ENCODE measurements at places on chromosomes 13 and 19. TPM values are rescaled to one million over a fixed set of nuclear protein-coding genes. Genes with fewer than 3 reads are reported as not detected.

KCNJ14 gene
- total RNA-seq = 1.0 TPM

- H3K4me1 ChIP-seq = no peaks in the 10 kb centered on the region
- no peaks in the 10 kb centered on the region for H3K36me3 ChIP-seq
- H3K27me3 ChIP-seq = no peaks in the 10 kb centered on the region
- H3K4me3 ChIP-seq = no peak overlapping the region
- no peak for DNase-seq
Observed at GRCh38 chr19:35076026-35076370, 34.5 kb downstream of the HPN start.

DNA sequence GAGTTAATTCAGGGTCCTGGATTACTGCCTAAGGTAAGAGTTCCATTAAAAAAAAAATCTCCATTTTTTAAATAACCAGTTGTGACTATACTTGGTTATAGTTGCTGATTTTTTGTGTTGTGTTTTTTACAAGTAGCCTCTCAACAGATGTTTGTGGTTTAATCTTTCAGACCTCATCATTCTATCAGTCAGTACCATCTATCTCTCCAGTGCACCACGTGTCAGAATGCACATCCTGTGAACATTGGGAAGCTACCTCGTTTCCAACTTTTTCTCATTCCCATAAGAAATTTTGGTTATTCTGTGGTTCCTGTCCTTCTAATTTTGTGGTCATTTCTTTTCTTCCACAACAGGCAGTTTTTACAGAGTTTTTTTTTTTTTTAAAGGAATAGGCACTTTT is 39.2 kb downstream of the WDFY2 start:
- H3K27me3 ChIP-seq = no peaks in the 10 kb centered on the region
- H3K4me1 ChIP-seq = peaks cover 14% of the 10 kb centered on the region
- H3K36me3 ChIP-seq = no peaks in the 10 kb centered on the region
- no peak overlapping the region for H3K4me3 ChIP-seq

GRCh38 chr19:3189702-3190469 is 4.2 kb downstream of the NCLN start:
- peaks cover 8% of the 10 kb centered on the region for H3K36me3 ChIP-seq
- DNase-seq = no peak
- H3K27me3 ChIP-seq = no peaks in the 10 kb centered on the region

DNA sequence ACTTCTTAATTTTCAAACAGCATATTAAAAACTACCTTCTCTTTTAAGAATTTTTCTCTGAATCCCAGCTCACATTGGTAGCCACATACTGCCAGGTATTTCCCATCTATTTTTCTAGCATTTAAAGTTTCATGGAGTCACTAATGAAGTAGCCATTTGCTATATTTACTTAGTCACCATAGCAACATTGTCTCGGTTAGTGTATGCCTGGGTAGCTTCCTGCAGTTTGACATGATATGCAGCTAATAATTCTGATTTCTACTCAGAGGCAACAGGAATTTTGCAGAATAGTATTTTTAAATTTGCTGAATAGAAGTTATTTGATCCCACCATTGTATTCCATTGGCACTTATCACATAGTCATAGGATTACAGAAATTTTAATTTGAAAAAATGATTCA is 30.9 kb upstream of the KCTD4 start:
- no peaks in the 10 kb centered on the region for H3K36me3 ChIP-seq
- no peaks in the 10 kb centered on the region for H3K4me1 ChIP-seq

GRCh38 chr13:74761801-74762757 is 627.9 kb upstream of the KLF12 start:
- no peak for DNase-seq
- no peak overlapping the region for H3K4me3 ChIP-seq
- H3K36me3 ChIP-seq = no peaks in the 10 kb centered on the region
- no peak overlapping the region for H3K27ac ChIP-seq
- H3K4me1 ChIP-seq = no peaks in the 10 kb centered on the region
- no peaks in the 10 kb centered on the region for H3K27me3 ChIP-seq

DNA sequence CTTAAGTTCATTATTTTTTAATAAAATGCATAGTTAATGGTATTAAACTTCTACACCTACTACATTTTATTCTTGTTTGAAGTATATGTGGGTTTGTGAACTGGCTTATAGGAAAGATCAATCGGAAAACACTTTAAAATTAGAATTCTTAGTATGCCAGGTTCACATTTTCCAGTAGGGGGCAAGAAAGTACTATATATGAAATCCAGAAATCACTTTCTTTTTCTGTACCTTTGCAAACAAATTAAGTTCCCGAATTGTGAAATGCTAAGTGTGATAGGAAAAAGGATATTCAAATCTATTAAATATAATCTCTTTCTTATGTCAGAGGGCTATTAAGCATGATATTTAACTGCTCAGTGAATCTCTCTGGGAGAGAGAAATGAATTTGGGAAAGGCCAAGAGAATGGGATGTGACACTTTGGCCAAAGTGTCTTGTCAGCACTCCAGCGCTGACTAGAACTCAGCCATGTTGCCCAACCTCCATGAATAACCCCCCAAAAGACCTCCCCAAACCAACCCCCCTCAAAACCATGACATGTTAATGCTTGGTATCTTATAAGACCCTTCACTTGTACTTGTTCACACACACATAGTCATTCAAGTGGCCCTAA is 122.6 kb upstream of the SLC10A2 start:
- no peak overlapping the region for H3K27ac ChIP-seq
- no peaks in the 10 kb centered on the region for H3K27me3 ChIP-seq
- no peaks in the 10 kb centered on the region for H3K36me3 ChIP-seq
- H3K4me1 ChIP-seq = no peaks in the 10 kb centered on the region

DNA sequence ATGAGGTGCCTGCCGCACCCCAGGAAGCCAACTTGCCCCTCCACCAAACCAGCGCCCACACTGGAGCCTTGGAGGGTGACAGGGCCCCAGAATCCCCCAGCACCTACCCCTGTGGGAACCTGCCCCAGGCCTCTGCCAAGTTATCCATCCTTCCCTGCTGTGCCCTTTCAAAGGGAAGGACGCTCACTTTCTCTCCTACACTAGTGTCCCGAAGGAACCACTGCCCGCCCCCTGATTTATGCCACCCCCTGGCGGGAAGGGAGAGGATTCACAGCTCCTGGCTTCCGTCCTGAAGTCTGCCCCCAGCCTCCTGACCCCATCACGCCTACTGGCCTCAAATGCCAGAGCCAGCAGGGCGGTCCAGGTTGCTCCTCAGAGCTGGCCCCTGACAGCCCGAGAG is 1.4 kb downstream of the EVI5L start:
- H3K4me3 ChIP-seq = no peak overlapping the region
- no peak overlapping the region for H3K27ac ChIP-seq

- H3K36me3 ChIP-seq = no peaks in the 10 kb centered on the region
- peaks cover 8% of the 10 kb centered on the region for H3K4me1 ChIP-seq
- H3K27me3 ChIP-seq = no peaks in the 10 kb centered on the region
- H3K4me3 ChIP-seq = no peak overlapping the region
Observed at GRCh38 chr13:45132369-45133064, 12.2 kb downstream of the GTF2F2 start.

All from H1 (cell line).